ENCODE measurements at places on chromosomes 7 and 10.

GRCh38 chr10:4307910-4308309 is 518.1 kb upstream of the AKR1E2 start:
- DNase-seq = no peak

DNA sequence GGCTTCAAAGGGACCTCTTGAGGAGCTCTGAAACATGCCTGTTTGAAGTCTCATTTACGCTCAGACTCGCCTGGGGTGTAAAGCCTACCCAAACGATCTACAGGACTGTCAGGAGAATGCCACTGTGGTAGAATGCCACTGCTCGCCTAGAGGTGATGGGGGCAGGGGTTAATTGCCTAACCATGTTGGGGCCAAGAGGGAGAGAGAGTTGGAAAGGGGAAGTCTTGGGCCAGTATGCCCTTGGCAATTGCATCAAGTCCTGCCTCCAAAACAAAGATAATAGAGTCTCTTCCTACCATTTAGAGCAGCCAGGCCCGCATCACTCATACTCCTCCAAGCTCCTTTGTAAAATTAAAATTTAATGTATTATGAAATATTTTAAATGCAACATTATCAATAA is 25.2 kb downstream of the CDK1 start:
- no peak for DNase-seq

GRCh38 chr7:134669845-134670373 is 23.3 kb downstream of the BPGM start:
- DNase-seq = peak; percentile 67

- DNase-seq = no peak
Observed at GRCh38 chr10:77279207-77279606, 358.4 kb downstream of the KCNMA1 start.

DNA sequence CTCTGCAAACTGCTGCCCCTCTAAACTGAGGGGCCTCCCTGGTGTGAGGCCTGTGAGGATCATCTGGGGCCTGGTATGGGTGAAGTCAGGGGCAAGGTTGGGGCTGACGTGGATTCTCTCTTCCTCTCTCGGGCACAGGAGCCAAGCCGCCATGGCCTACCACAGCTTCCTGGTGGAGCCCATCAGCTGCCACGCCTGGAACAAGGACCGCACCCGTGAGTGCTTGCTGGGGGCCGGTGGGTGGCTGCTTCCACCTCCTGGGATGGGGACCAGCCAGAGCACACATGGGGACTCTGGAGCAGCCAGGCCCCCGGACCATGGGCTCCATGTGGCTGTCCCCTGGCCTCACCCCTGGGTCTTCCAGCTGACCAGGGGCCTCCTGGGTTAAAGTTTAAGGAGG is 11.0 kb downstream of the ARPC1B start:
- DNase-seq = no peak

- no peak for DNase-seq
Observed at GRCh38 chr7:158858592-158859503, 2.5 kb downstream of the DYNC2I1 start.
